ENCODE measurements at places on chromosomes 5 and 9. TPM values are rescaled to one million over a fixed set of nuclear protein-coding genes. Genes with fewer than 3 reads are reported as not detected.

Gene FAM78A
- 24.1 TPM for total RNA-seq

GRCh38 chr5:155729684-155730059 lies 597.3 kb upstream of the SGCD start:
- H3K4me3 ChIP-seq: no peak overlapping the region
- no peak for DNase-seq
- no peak overlapping the region for H3K27ac ChIP-seq
- H3K36me3 ChIP-seq: no peaks in the 10 kb centered on the region

Gene MSMP
- not detected for total RNA-seq

- no peak overlapping the region for H3K4me3 ChIP-seq
- H3K27ac ChIP-seq: no peak overlapping the region
- peaks cover 8% of the 10 kb centered on the region for H3K27me3 ChIP-seq
- DNase-seq: no peak
Measured at GRCh38 chr5:11105696-11106095, 344.7 kb upstream of the DAP start.

Gene C7
- not detected for total RNA-seq

Gene SHOC1
- not detected for total RNA-seq

GRCh38 chr5:158179271-158179670 lies 320.3 kb upstream of the CLINT1 start:
- H3K27me3 ChIP-seq: peaks cover 2% of the 10 kb centered on the region
- no peak for DNase-seq
- no peaks in the 10 kb centered on the region for H3K36me3 ChIP-seq
- no peak overlapping the region for H3K4me3 ChIP-seq
- no peak overlapping the region for H3K27ac ChIP-seq

GRCh38 chr9:100307080-100307479 lies 45.7 kb downstream of the TEX10 start:
- H3K36me3 ChIP-seq: peaks cover 70% of the 10 kb centered on the region
- peaks cover 21% of the 10 kb centered on the region for H3K4me1 ChIP-seq
- DNase-seq: no peak
- no peak overlapping the region for H3K4me3 ChIP-seq
- H3K27ac ChIP-seq: no peak overlapping the region

- H3K4me3 ChIP-seq: no peak overlapping the region
- DNase-seq: no peak
- H3K27me3 ChIP-seq: no peaks in the 10 kb centered on the region
- no peaks in the 10 kb centered on the region for H3K4me1 ChIP-seq
- no peaks in the 10 kb centered on the region for H3K36me3 ChIP-seq
Measured at GRCh38 chr9:8158574-8158973, 359.0 kb upstream of the DMAC1 start.

- no peaks in the 10 kb centered on the region for H3K4me1 ChIP-seq
- DNase-seq: no peak
- no peak overlapping the region for H3K27ac ChIP-seq
- H3K4me3 ChIP-seq: no peak overlapping the region
Measured at GRCh38 chr9:114263853-114264510, 58.9 kb upstream of the ORM1 start.

Gene ENTREP1
- not detected for total RNA-seq

DNA sequence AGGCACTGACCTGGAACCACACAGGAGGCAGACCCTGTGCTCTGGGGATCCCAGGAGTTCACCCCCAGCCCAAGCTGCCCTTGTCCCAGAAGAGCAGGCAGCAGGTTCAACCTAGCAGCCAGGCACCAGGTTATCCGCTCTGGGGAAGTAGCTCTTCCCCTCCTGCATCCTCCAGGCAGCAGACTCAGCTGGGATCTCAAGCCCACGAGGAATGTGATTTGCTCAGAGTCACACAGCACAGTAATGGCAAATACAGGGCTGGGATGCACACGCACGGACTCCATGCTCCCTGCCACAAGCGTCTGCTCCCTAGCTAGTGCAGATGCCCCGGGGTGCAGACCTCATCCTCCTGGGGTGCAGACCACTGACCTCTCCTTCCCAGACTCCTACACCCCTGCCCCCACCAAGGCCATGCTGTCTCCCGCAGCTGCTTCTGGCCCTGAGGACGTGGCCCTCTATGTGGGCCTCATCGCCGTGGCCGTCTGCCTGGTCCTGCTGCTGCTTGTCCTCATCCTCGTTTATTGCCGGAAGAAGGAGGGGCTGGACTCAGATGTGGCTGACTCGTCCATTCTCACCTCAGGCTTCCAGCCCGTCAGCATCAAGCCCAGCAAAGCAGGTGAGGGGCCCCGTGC lies 25.5 kb downstream of the HK3 start:
- H3K36me3 ChIP-seq: no peaks in the 10 kb centered on the region
- peaks cover 11% of the 10 kb centered on the region for H3K4me1 ChIP-seq
- H3K27ac ChIP-seq: no peak overlapping the region

GRCh38 chr5:167785106-167785505 lies 506.3 kb upstream of the WWC1 start:
- H3K4me3 ChIP-seq: no peak overlapping the region
- H3K27ac ChIP-seq: no peak overlapping the region
- no peaks in the 10 kb centered on the region for H3K36me3 ChIP-seq
- no peaks in the 10 kb centered on the region for H3K4me1 ChIP-seq
- no peaks in the 10 kb centered on the region for H3K27me3 ChIP-seq

DNA sequence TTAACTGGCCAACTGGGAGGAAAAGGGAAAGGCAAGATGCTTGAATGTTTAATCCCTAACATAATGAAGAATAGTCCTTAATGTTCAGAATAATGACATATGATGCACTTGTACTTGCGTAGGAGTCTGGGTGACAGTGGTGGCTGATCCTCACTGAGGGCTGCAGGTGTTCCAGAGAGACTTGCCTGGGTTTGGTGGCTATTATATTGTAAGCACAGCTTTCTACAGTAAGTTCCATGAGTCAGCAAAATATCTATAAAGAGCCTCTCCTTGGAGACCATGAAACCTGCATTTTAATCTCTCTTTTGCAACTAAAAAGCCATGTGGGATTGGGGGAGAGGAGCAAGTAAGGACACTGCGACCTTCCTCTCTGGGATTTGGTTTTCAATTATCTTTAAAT lies 1.9 kb upstream of the NPR2 start:
- no peak for DNase-seq
- H3K27ac ChIP-seq: no peak overlapping the region
- no peaks in the 10 kb centered on the region for H3K4me1 ChIP-seq
- peaks cover 12% of the 10 kb centered on the region for H3K36me3 ChIP-seq

DNA sequence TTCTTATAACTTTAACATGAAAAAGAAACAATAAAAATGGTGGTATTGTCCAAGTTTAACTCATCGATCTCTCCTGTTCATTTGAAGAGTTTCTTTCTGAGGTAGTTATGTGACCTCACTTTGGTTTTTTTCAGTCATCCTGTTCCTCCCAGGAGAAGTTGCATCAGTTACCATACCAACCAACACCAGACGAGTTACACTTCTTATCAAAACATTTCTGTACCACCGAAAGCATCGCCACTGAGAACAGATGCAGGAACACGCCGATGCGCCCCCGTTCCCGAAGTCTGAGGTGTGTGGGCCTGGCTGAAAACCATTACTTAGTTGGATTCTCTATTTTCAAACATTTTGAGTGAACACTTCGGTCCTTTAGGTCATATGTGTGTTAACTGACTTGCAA lies 96.3 kb downstream of the CD180 start:
- no peak overlapping the region for H3K27ac ChIP-seq
- no peak overlapping the region for H3K4me3 ChIP-seq
- peaks cover 7% of the 10 kb centered on the region for H3K4me1 ChIP-seq
- no peak for DNase-seq
- H3K36me3 ChIP-seq: peaks cover 15% of the 10 kb centered on the region
- no peaks in the 10 kb centered on the region for H3K27me3 ChIP-seq

DNA sequence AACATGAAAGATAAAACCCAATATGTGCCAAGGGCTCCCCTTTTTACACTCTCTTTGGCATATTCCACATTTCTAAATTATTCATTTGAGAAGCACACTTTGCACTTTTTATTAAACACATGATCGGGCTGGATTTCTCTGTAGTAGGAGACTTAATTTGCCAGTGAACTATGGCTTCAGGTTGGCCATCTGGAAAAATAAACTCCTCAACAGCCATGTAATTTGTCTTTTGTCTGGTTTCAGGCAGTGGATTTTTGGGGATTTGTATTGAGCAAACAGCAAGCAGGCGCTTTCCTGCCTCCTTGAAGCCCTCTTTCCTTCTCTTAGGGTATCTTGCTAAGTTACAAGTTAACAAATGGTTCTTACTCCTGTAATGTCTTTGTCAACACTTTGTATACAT lies 73.0 kb upstream of the DMRTA1 start:
- no peak overlapping the region for H3K27ac ChIP-seq
- no peak overlapping the region for H3K4me3 ChIP-seq
- H3K27me3 ChIP-seq: peaks cover 4% of the 10 kb centered on the region
- no peaks in the 10 kb centered on the region for H3K4me1 ChIP-seq
- H3K36me3 ChIP-seq: no peaks in the 10 kb centered on the region

Gene MORN5
- not detected for total RNA-seq

Gene FIBCD1
- not detected for total RNA-seq

GRCh38 chr5:39015743-39016586 lies 58.2 kb downstream of the RICTOR start:
- peaks cover 27% of the 10 kb centered on the region for H3K4me1 ChIP-seq
- peaks cover 45% of the 10 kb centered on the region for H3K36me3 ChIP-seq
- H3K4me3 ChIP-seq: no peak overlapping the region

DNA sequence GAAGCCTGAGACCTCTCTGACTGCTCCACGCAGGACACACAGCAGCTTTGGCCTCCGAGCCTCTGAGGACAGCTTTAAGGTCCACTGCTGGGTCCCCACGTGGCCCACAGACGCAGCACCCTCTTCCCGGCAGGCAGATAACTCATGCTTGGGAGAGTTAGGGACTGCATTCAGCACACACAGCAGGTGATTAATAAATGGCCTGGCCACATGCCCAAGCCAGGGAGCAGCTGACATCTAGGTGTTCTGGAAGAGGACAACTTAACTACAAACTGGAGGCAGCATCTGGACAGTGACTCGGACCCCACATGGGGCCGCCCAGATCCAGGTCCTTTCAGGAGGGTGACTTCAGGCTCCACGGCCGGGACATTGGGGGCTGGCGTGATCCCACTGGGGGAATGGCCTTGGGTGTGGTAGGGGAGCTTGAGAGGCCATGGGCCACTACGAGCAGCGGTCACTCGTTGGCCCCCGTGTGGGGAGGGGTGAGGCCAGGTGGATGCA lies 11.3 kb downstream of the NINJ1 start:
- peaks cover 39% of the 10 kb centered on the region for H3K4me1 ChIP-seq
- no peak for DNase-seq
- H3K27me3 ChIP-seq: no peaks in the 10 kb centered on the region
- H3K4me3 ChIP-seq: no peak overlapping the region
- no peak overlapping the region for H3K27ac ChIP-seq
- peaks cover 34% of the 10 kb centered on the region for H3K36me3 ChIP-seq

GRCh38 chr5:5422819-5423515 lies 490 bp downstream of the ICE1 start:
- no peaks in the 10 kb centered on the region for H3K27me3 ChIP-seq
- peak overlapping the region; percentile 95 for H3K4me3 ChIP-seq
- DNase-seq: no peak
- no peak overlapping the region for H3K27ac ChIP-seq
- H3K36me3 ChIP-seq: peaks cover 9% of the 10 kb centered on the region
- peaks cover 21% of the 10 kb centered on the region for H3K4me1 ChIP-seq

All from activated naive CD4-positive, alpha-beta T cell treated with anti-CD3 and anti-CD28 coated beads for 36 hours (primary cell).